Endodermal cell (in vitro differentiated cells): ENCODE measurements at places on chromosomes 13 and 19.

GRCh38 chr13:99469041-99469440 lies 32.2 kb upstream of the TM9SF2 start:
- H3K4me3 ChIP-seq, result no peak overlapping the region
- H3K4me1 ChIP-seq, result no peaks in the 10 kb centered on the region
- peak; percentile 73 for DNase-seq
- H3K36me3 ChIP-seq, result no peaks in the 10 kb centered on the region

DNA sequence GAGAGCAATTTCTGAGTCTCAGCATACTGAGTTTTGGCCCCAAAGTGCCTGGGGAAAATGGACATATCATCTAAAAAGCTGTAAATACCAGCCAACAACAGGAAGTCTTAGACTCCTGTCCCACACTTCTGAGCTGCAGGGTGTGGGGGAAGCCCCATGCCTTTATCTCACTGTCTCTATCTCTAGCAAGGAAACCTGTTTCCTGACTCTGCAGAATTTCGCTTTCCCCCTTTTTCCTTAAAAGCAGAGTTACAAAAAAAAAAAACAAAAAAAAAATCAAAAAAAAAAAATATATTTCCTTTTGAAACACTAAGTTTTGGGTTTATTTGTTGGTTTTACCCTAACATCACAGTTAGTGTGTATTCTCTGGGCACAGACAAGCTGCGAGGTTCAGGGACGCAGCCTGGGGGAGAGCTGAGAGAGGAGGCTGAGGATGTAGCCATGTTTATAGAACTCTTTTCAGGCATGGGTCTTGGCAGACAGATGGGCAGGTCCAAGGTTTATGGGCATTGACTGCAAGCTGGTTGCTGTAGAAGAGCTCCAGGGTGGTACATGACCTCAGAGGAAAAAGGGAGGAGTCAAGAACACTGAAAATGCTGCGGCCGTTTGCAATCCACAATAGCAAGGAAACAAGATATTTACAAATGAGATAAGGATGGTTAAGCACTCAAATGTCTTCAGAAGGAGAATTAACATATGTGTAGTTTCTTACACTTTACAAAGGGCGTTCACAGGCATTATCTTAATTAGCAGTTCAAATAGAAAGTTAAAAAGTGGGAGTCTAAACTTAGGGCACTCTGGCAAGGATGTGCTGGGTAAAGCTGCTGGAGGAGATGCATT lies 4.9 kb downstream of the MBNL2 start:
- H3K4me1 ChIP-seq, result peaks cover 12% of the 10 kb centered on the region
- H3K27me3 ChIP-seq, result peaks cover 95% of the 10 kb centered on the region
- H3K4me3 ChIP-seq, result peak overlapping the region; percentile 25
- no peaks in the 10 kb centered on the region for H3K36me3 ChIP-seq

- peaks cover 5% of the 10 kb centered on the region for H3K36me3 ChIP-seq
- H3K4me1 ChIP-seq, result no peaks in the 10 kb centered on the region
- no peak overlapping the region for H3K4me3 ChIP-seq
- DNase-seq, result no peak
- H3K27me3 ChIP-seq, result no peaks in the 10 kb centered on the region
- H3K27ac ChIP-seq, result no peak overlapping the region
Observed at GRCh38 chr19:33199441-33200265, 5.5 kb downstream of the LRP3 start.

GRCh38 chr13:85379991-85380390 lies 419.2 kb downstream of the SLITRK6 start:
- no peak overlapping the region for H3K27ac ChIP-seq
- no peak for DNase-seq
- H3K36me3 ChIP-seq, result no peaks in the 10 kb centered on the region
- H3K4me1 ChIP-seq, result no peaks in the 10 kb centered on the region
- H3K27me3 ChIP-seq, result no peaks in the 10 kb centered on the region
- no peak overlapping the region for H3K4me3 ChIP-seq

GRCh38 chr13:31350560-31350959 lies 150.8 kb downstream of the B3GLCT start:
- H3K27me3 ChIP-seq, result no peaks in the 10 kb centered on the region
- DNase-seq, result no peak
- peak overlapping the region; percentile 40 for H3K27ac ChIP-seq
- no peaks in the 10 kb centered on the region for H3K4me1 ChIP-seq
- H3K36me3 ChIP-seq, result no peaks in the 10 kb centered on the region

DNA sequence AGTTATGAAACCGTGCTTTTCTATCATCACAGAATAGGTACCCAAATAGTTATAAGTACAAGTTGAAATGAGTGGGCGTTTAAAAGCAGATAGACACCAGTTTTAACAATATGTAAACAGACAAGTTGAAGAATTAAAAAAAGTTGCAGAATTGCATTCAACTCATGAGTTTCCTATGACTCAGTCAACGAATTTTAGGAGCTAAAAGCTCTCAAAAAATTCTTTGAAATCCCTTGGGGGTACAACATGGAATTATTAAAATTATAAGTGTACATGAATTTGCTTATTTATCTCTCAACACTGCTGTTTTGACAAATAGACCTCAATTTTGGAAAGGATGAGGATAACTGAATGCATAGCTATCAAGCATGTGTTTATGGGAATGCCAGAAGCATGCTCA lies 693.4 kb downstream of the PCDH9 start:
- no peaks in the 10 kb centered on the region for H3K36me3 ChIP-seq
- H3K27ac ChIP-seq, result no peak overlapping the region
- H3K4me3 ChIP-seq, result no peak overlapping the region
- no peaks in the 10 kb centered on the region for H3K27me3 ChIP-seq
- DNase-seq, result no peak

GRCh38 chr19:30148039-30148790 lies 206.2 kb downstream of the URI1 start:
- H3K36me3 ChIP-seq, result no peaks in the 10 kb centered on the region
- no peaks in the 10 kb centered on the region for H3K27me3 ChIP-seq
- H3K27ac ChIP-seq, result no peak overlapping the region

- no peak overlapping the region for H3K27ac ChIP-seq
- no peaks in the 10 kb centered on the region for H3K27me3 ChIP-seq
- H3K4me1 ChIP-seq, result peaks cover 11% of the 10 kb centered on the region
- peaks cover 12% of the 10 kb centered on the region for H3K36me3 ChIP-seq
- peak overlapping the region; percentile 89 for H3K4me3 ChIP-seq
Observed at GRCh38 chr13:27617881-27618321, 2.4 kb downstream of the LNX2 start.

GRCh38 chr19:47495478-47496372 lies 11.7 kb upstream of the KPTN start:
- H3K4me3 ChIP-seq, result no peak overlapping the region
- H3K36me3 ChIP-seq, result peaks cover 6% of the 10 kb centered on the region
- no peak overlapping the region for H3K27ac ChIP-seq
- H3K4me1 ChIP-seq, result no peaks in the 10 kb centered on the region
- H3K27me3 ChIP-seq, result no peaks in the 10 kb centered on the region
- DNase-seq, result no peak

- no peak overlapping the region for H3K27ac ChIP-seq
- no peak overlapping the region for H3K4me3 ChIP-seq
- H3K27me3 ChIP-seq, result no peaks in the 10 kb centered on the region
- no peak for DNase-seq
Observed at GRCh38 chr19:3966051-3967017, 4.6 kb downstream of the DAPK3 start.

DNA sequence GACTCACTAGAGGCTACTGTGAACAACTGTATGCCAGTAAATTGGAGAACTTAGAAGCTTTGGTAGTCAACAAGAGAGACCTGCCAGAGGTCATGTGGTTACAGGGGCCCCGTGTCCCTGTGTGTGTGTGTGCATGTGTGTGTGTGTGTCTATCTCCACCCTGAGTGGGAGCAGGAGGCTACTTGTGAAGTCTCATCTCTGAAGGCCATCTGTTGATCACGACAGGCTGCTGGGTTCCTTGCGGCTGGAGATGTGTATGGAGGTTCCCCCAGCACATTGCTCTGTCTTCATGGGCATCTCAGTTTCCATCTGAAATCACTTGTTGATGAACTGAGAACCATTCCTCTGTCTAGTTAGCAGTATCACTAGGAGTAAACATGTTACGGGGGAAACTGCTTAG lies 58.2 kb upstream of the TEX29 start:
- peaks cover 25% of the 10 kb centered on the region for H3K36me3 ChIP-seq
- H3K4me1 ChIP-seq, result peaks cover 3% of the 10 kb centered on the region
- no peak for DNase-seq

GRCh38 chr13:51822106-51822815 lies 18.3 kb upstream of the DHRS12 start:
- no peaks in the 10 kb centered on the region for H3K4me1 ChIP-seq
- H3K27ac ChIP-seq, result no peak overlapping the region
- H3K27me3 ChIP-seq, result no peaks in the 10 kb centered on the region
- no peaks in the 10 kb centered on the region for H3K36me3 ChIP-seq

GRCh38 chr19:7870571-7871436 lies 3.4 kb downstream of the PRR36 start:
- H3K36me3 ChIP-seq, result no peaks in the 10 kb centered on the region
- peak overlapping the region; percentile 94 for H3K27ac ChIP-seq
- no peaks in the 10 kb centered on the region for H3K4me1 ChIP-seq

GRCh38 chr19:17775245-17775927 lies 19.6 kb upstream of the B3GNT3 start:
- DNase-seq, result peak; percentile 91
- H3K36me3 ChIP-seq, result no peaks in the 10 kb centered on the region
- H3K4me3 ChIP-seq, result no peak overlapping the region

DNA sequence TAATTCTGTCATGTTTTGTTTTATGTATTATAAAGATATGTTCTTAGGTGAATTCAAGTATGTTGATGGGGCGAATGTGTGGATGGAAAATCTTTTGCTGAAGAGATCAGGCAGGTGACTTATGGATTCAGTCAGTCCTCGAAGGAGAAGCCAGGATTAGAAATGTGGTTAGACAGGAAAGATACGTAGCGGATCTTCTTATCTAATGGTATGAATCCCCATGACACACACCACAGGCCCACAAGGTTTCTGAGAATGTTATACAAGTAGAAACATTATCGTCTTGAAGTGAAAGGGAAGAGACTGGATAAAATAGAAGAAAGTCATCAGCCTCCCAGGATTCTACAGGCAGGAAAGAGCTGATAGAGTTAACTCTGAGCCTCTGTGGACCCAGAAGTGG lies 69.0 kb upstream of the RFXAP start:
- H3K36me3 ChIP-seq, result no peaks in the 10 kb centered on the region
- no peak overlapping the region for H3K4me3 ChIP-seq
- H3K4me1 ChIP-seq, result no peaks in the 10 kb centered on the region

- no peak overlapping the region for H3K27ac ChIP-seq
- H3K27me3 ChIP-seq, result peaks cover 3% of the 10 kb centered on the region
- H3K4me3 ChIP-seq, result no peak overlapping the region
- DNase-seq, result no peak
Observed at GRCh38 chr13:107370015-107370785, 802.3 kb upstream of the ARGLU1 start.

DNA sequence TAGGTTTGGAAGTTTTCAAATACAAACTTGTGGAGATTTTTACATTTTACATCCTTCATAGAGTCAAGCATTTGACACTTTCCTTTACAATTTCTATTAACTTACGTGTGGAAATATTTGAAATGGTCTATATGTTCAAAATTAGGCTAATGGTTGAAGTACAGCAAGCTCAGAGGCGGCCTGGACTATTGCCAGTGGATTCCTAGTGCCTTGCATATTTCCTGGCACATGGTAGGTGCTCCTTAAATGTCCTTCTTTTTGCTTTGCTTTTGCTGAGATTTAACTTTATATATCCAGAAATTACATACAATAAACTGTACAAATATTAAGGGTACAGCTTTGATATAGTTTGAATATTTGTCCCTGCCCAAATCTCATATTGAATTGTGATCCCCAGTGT lies 93.9 kb downstream of the UBL3 start:
- H3K27me3 ChIP-seq, result no peaks in the 10 kb centered on the region
- H3K36me3 ChIP-seq, result no peaks in the 10 kb centered on the region
- DNase-seq, result no peak
- H3K27ac ChIP-seq, result no peak overlapping the region
- H3K4me3 ChIP-seq, result no peak overlapping the region
- H3K4me1 ChIP-seq, result no peaks in the 10 kb centered on the region

DNA sequence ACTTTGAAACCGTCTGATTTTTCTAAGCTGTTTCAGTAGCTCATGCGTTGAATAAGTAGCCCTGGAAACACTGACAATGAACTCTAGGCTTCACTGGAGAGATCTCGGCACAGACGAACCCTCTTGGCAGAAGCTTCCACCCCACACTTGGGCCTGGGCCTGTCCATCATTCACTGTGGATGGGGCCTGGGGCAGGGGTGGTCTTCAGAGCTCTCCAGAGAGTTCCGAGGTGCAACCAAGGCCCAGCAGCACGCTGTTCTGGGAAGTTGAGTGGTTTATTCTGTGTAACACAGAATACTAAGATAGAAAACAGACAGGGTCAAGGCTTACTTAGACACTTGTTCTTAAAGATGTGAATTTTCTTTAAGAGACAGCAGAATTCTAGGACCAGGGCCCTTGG lies 21.9 kb downstream of the NAXD start:
- no peak overlapping the region for H3K4me3 ChIP-seq
- peaks cover 18% of the 10 kb centered on the region for H3K4me1 ChIP-seq
- no peak for DNase-seq

DNA sequence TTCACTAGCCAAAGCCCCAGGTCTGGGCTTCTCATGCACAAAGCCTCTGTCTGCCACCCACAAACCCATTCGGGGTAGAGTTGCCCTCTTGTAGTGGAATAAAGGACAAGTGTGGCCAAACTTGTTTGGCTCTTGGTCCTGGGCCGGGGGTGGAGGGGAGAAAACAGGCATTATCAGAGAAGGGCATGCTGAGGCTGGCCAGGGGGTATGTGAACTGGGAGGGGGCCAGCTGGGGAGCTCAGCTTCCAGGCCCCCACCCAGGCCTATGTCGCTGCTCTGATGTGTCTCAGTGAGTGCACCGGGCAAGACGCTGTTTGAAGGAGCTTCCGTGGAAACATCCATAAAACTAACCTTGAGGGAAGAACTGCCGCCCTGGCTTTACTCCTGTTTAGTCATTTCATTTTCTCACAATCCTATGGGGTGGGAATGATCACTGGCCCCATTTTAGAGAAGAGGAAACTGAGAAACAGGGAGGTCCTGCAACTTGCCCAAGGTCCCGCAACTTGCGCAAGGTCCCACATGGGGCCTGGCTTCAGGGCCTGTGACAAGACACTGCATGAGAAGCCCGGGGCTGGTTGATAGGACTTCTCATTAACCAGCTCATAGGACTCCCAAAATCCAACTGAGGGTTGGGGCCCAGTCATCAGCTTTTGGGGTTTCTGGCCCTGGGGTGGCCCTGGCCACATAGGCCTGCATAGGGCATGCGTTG lies 30.8 kb downstream of the CCNE1 start:
- H3K4me1 ChIP-seq, result no peaks in the 10 kb centered on the region
- DNase-seq, result no peak
- peaks cover 27% of the 10 kb centered on the region for H3K27me3 ChIP-seq
- no peak overlapping the region for H3K27ac ChIP-seq
- H3K4me3 ChIP-seq, result peak overlapping the region; percentile 23

DNA sequence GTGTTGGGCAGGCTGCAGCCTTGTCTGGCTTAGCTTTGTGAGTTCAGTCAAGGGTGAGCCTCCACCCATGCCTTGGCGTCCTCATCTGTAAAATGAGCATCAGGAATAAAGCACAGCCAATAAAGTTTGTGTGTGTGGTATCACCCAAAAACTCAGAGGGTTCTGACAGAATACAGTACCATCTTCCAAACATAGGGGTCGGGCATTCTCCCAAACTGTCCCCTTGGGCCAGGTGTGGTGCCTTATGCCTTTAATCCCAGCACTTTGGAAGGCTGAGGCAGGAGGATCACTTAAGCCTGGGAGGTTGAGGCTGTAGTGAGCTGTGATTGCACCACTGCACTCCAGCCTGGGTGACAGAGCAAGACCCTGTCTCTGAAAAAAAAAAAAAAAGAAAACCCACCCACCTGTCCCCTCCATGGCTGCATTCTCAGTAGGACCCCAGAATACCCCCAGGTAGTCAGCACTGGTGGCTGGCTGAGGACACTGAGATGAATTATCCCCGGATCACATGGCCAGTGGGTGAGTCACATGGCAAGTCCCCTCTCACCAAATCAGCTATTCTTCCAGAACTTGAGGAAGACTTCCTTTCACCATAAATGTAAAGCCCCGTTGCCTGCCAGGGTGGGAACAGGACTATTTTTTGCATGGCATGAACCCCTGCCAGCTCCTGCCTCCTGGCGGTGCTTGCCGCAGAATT lies 18.6 kb downstream of the POP4 start:
- peak; percentile 36 for DNase-seq
- no peak overlapping the region for H3K4me3 ChIP-seq
- H3K36me3 ChIP-seq, result no peaks in the 10 kb centered on the region
